ENCODE measurements at places on chromosomes 11 and 22. TPM values are rescaled to one million over a fixed set of nuclear protein-coding genes. Genes with fewer than 3 reads are reported as not detected.

Gene OSBPL5
- 11.9 TPM for polyA plus RNA-seq

DNA sequence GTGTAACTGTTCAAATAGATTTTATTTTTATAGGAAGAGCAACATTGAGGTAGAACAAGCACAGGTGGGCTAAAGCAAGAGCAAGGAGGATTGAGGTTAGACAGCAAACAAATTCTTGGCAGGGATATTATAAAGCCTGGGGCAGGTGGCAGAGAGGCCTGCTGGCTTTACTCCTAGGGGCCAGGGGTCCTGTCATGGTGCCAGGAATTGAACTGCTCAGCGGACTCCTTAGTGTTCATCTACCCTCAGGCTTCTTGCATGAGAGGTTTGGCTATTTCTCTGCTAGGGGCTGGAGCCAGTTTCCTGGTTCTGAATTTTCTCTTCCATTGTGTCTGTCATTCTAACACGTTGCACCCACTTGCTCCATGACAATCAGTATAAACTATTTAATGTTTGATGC lies 217.2 kb upstream of the NCAM1 start:
- no peak for DNase-seq

GRCh38 chr11:67632175-67632981 lies 2.6 kb upstream of the NUDT8 start:
- no peak for DNase-seq

- DNase-seq: no peak
These were observed 4.6 kb upstream of the POLR3H start for GRCh38 chr22:41548830-41549211.

DNA sequence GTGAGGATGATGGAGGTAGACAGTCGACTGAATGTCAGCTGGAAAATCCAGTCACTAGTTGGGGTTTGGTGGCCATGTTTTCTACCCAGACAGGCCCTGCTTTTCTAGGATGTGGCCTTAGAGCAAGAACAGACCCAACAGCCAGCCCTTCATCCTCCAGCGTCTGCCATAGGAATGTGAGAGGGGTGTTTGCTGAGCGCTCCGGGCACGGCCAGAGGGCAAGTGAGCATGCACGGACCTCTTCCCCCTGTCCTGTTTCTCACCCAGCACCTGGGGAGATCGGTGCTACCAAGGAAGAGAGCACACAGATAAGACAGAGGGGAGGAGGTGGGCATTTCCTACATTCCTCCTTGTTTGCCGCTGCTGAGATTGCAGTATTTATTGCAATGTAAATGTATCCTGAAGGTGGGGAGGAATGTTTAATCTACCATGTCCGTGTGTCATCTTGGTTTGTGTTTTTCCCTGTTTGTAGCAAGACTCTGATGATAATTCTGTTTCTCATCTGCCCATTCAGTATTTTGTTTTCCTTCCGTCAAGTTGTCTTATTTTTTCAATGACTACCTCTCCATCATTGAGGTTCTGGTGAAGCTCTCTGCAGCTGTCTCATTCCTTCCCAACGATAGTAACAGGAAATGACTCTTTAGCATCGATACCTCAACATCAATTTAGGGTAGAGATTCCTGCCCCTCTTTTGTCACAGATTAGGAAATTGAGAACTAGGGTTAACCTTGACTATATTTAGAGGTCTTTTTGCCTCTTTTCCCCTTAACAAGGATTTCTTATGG lies 4.9 kb upstream of the ATF4 start:
- no peak for DNase-seq

DNA sequence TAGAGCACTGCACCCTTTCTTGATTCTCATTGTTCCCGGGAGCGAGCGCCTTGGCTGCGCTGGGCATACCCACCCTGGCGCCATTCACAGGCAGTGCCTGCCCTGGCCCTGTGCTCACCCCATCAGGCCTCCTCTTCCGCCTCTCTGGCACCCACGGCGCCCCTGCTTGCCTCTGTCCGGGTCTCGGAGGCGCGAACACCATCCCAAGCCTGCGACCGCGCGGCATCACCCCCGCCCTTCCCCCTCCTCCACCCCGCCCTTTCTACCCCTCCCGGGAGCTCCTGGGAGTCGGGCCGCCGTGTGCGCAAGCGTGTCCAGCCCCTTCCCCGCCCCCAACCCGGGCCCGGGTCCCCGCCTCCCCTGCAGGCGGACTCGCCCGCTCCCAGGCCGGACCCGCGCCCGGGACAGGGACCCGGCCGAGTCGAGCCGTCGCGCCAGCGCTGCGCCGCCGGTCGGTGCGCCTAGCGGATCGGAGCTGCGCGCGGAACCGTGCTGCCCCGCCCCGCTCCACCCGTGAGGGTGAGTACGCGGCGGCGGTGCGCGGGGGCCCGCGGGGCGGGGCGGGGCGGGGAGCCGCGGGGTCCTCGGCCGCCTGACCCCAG lies at the start of gene ST3GAL4:
ST3GAL4 (plus strand) TSS at position 363 of the 602 bp plus-strand sequence. CDS start 50,470 bp downstream, outside the sequence.
- no peak for DNase-seq

GRCh38 chr11:1880746-1881441 lies 10.8 kb downstream of the PRR33 start:
- DNase-seq: no peak

- no peak for DNase-seq
These were observed 49.3 kb downstream of the LRFN4 start for GRCh38 chr11:66906061-66906733.

Measured in AG04450 (cell line).